ENCODE measurements at places on chromosomes 13 and 19.

GRCh38 chr19:33780251-33780650, 16.4 kb upstream of the KCTD15 start:
- DNase-seq, result no peak

DNA sequence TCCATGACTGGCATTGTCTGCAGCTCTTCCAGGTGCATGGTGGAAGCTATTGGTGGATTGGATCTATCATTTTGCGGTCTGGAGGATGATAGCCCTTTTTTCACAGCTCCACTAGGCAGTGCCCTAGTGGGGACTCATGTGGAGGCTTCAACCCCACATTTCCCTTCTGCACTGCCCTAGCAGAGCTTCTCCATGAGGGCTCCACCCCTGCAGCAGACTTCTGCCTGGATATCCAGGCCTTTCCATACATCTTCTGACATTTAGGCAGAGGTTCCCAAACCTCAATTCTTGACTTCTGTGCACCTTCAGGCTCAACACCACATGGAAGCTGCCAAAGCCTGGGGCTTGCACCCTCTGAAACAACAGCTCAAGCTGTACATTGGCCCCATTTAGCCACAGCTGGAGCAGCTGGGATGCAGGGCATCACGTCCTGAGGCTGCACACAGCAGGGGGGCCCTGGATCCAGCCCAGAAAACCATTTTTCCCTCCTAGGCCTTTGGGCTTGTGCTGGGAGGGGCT, 800.2 kb upstream of the MIR17HG start:
- DNase-seq, result peak; percentile 8

GRCh38 chr19:38583219-38583984, 34.4 kb downstream of the MAP4K1 start:
- no peak for DNase-seq

DNA sequence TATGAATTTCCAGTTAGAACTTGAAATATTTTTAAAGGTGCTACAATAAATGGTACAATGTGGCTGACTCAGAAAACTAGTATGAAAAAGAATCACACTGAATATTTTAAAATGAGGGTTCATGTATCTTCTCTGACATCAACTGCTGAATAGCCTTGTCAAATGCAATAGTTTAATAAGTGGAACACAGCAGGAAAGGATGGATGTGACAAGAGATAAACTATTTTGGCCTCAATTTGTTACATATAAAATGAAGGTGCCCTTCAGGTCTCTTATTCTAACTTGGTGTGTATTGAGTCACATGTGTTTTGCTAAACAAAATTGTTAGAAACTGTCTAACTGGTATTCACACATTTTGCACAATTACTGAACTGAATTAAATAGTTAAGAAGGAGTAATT, 1018.4 kb upstream of the PCDH20 start:
- no peak for DNase-seq

- DNase-seq, result no peak
Measured at GRCh38 chr19:47507924-47508553, 6.8 kb downstream of the NAPA start.

- DNase-seq, result no peak
Measured at GRCh38 chr19:46361915-46362314, 15.0 kb downstream of the PPP5C start.

GRCh38 chr13:49527123-49527522, 31.4 kb downstream of the PHF11 start:
- DNase-seq, result no peak

DNA sequence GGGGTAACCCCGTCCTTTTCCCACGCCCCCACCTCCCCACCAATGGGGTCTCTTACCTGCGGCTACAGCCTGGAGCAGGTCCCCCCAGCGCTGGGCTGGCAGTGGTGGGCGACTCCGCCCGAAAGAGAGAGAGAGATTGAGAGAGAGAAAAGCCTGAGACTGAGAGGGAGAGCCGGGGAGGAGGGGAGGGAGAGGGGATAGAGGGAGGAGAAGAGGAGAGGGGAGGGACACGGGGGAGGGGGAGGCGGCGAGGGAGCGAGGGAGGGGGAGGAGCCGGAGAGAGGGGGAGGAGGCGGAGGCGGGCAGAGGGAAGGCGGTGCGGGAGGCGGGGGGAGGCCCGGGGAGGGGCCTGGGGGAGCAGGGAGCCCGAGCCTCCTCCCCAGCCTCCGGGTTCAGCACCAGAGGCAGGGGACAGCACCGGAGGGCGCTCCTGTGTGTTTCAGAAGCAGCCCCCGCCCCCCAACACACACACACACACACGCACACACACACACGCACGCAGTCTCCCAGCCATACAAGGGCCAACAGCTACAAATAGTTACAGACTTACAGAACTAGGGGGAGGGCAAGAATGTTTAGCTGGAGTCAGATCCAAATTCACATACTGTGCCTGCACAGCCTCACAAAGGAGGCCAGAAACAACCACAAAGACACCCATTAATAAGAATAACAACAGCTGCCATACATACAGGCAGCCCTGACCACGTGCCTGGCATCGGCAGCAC, at the start of gene SLC8A2:
Gene SLC8A2 (minus strand): TSS at position 161 of the 725 bp plus-strand sequence. CDS start 5,490 bp downstream, outside the sequence.
- DNase-seq, result peak; percentile 90

- no peak for DNase-seq
Measured at GRCh38 chr19:28444362-28444761, 768.6 kb downstream of the UQCRFS1 start.
